ENCODE measurements at places on chromosomes 2 and 18.

- DNase-seq: no peak
Measured at GRCh38 chr2:172613040-172613439, 57.1 kb downstream of the PDK1 start.

- no peak for DNase-seq
Measured at GRCh38 chr18:261398-262073, 6.3 kb downstream of the THOC1 start.

- no peak for DNase-seq
Measured at GRCh38 chr2:178324077-178324476, 126.9 kb downstream of the PRKRA start.

DNA sequence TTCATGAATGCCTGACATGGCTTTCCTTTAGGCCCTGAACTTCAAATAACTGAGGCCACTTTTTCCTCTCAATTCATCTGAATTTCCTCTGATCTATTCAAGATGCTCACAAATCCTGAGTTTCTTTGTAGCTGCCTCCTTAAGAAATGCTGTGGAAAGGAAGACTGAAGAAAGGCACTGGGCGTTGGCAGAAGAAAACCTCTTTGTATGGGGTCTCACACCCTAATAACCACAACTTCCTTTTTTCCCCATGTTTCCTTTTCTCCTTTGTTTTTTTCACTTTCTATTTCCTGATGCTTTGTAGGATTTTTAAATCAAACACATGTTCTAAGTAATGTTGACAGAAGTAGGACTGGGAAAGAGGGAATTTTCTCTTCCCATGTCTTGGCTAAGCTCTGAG is 447.4 kb downstream of the CMPK2 start:
- DNase-seq: no peak

Measured in activated CD4-positive, CD25-positive, alpha-beta regulatory T cell treated with anti-CD3 and anti-CD28 coated beads, Interleukin-2, amount 50 U/mL, for 72 hours (primary cell).